ENCODE measurements at places on chromosomes 2 and 18.
A peak's percentile ranks its signal among the peaks of the same experiment; 100 is the strongest.

DNA sequence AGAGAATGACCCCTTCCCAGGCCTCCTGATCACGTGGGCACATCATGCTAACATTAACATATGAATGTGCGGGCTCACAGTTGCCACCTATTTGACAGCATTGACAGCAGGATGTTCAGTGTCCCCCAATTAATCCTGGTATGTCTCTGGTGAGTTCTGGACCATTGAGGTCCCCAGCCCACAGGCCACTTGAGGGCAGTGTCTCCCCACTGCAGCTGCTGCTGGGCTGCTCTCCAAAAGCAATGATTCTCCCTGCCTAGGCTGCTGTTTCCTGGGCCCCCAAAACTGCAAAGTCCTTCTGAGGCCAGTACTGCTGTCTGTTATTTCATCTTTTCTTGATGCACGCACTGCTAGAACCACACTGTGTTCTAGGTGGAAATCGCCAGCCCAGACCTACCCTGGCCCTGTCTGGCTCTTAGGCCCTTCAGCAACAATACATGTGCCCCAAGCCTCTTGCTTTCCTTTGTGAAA is 52.7 kb upstream of the MAPK4 start:
- peak; percentile 31 for DNase-seq

DNA sequence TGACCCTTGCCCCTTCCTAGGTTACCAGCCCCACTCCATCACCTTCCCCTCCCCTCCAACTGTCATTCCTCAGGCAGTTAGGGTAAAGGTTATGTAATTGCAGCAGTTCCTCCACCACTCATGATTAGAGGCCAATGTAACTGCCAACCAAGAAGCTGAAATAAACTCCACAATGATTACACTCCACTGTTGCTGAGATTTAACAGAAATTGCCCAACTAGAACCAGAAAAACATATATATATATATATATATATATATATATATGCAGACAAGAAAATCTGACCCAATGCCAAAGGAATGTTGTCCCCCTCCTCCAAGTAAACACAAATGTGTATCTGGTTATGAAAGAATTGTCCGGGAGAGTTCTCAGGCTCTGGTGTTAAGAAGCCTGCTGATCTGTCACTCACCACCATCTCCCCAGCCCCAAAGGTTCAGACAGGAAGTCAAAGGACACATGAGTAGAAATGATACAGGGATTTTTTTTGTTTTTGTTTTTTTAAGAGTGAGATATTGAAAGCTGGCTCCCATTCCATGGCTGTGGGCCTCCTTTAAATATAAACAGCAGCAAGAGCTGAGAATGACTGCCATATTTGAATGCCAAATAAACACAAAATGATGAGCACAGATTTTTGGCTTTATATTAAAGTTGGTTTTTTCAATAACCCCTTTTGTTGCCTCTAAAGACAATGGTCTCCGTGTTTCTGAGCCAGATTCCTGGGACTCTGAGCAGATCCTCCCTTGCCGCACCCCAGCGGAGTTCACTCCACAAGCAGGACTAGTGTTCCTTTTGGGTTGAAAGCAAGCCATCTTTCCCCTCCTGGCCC is 127.2 kb upstream of the MAPRE2 start:
- no peak for DNase-seq

DNA sequence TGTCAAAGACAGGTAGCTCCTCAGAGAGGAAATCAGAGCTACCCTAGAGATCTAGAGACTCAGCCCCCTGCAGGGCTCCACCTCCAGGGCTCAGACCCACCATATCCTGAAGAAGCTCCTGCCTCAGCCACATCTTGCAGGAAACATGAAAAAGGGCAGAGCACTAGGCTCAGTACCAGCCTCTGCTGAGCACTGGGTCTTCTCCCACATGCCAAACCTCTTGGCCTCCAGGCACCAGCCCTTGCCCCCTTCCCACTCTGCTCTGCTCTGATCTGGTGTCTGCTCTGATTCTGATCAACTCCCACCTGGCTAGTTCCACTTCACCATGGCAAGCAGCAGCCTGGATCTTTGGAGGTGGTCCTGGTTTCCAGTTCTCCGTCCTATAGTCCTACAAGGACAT is 114.3 kb upstream of the SLC66A3 start:
- no peak for DNase-seq

GRCh38 chr18:58838946-58839345 is 25.7 kb upstream of the ZNF532 start:
- no peak for DNase-seq

DNA sequence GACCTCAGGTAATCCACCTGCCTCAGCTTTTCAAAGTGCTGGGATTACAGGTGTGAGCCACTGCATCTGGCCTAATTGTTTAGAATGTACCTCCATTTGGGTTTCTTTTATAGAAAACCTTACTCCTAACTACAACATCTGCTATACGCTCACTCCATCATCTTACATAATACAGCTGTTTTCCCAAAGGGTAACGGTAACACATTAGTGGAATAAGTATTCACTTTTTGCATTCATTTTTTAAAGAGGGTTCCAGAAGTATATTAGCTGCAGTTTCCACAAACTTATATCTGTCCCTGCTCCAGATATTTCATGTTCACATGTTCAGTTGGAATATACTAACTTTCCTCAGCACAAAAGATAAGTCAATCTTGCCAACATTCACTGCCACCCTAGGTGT is 640.1 kb upstream of the FSHR start:
- DNase-seq: no peak

GRCh38 chr2:169139145-169139544 is 69.8 kb downstream of the DHRS9 start:
- DNase-seq: no peak

DNA sequence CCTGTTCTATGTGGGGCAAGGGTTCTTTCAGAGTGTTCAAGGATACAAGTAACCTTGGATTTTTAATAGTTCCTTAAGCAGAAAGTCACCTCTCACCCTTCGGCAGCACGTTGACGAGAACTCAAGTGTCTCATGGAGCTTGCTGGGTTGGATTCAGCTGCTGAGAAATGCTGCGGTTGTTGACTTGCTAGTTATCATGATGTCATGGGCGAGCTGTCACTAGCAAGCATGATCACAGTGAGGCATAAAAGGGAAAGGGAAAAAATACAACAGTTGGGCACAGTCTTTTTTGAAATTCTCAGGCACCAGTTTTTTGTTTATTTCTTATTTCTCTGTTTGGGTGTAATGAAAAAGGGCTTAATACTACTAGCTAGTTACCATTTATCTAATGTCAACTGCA is 53.2 kb downstream of the ADCYAP1 start:
- no peak for DNase-seq

- no peak for DNase-seq
Observed at GRCh38 chr2:14018620-14019019, 613.9 kb upstream of the LRATD1 start.

- no peak for DNase-seq
Observed at GRCh38 chr2:48597492-48597891, 20.2 kb upstream of the GTF2A1L start.

- no peak for DNase-seq
Observed at GRCh38 chr18:78526275-78526674, 453.3 kb upstream of the SALL3 start.

GRCh38 chr18:48541026-48541746 is 2.4 kb downstream of the CTIF start:
- peak; percentile 65 for DNase-seq

GRCh38 chr2:10356439-10356811 is 53.7 kb downstream of the HPCAL1 start:
- DNase-seq: no peak

DNA sequence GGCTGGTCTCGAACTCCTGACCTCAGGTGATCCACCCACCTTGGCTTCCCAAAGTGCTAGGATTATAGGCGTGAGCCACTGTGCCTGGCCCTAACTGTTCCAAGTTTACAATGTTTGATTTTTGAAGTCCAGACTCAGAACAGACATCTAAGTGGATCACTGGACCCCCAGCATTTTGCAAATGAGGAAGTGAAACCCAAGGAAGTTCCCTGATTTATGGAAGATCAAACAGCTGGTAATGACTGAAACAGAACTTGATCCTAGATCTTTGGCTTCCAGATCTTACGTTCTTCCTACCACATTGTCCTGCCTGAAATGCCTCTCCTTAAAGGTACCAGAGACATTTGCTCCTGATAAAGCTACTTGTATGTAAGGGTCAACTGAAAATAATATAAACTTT is 58.3 kb upstream of the NCOA1 start:
- DNase-seq: no peak

GRCh38 chr2:106076941-106077340 is 117.2 kb downstream of the UXS1 start:
- no peak for DNase-seq

DNA sequence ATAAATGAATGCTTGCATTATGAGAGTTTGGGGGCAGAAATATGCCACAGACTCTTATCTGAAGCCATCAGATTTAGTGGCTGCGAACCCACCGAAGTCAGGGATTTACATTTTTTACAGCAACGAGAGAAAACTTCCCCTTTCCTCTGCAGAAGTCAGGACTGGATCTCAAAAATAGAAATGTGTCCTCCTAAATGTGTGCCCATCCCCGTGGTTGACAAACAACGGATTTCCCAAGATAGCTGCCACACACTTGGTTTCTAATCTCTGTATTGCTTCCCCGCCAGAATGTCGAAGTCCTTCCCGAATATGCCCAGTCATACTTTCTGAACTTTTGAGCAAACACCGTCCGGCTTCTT is 879 bp upstream of the ADAM23 start:
- DNase-seq: no peak

GRCh38 chr2:236656166-236656565 is 86.5 kb downstream of the ACKR3 start:
- no peak for DNase-seq

- peak; percentile 77 for DNase-seq
Observed at GRCh38 chr2:64988420-64989125, 626 bp upstream of the SLC1A4 start.

DNA sequence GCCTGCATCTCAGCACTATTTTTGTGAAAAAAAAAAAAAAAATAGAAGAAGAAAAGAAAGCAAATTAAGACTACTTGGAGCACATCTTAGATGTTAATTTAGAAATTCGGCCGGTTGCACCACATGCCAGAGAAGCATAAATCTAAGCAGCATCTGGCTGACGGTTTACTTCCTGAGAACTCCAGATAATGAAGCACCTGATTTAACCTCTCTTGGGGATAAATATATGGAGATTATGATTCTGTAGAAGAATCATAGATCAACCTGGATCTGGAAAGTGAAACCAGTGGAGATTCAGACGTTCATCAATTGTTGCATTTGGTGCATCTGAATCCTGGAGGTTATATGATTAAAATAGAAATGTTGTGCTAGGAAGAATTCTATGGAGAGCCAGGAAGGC is 102.1 kb upstream of the SH3BP4 start:
- DNase-seq: no peak

DNA sequence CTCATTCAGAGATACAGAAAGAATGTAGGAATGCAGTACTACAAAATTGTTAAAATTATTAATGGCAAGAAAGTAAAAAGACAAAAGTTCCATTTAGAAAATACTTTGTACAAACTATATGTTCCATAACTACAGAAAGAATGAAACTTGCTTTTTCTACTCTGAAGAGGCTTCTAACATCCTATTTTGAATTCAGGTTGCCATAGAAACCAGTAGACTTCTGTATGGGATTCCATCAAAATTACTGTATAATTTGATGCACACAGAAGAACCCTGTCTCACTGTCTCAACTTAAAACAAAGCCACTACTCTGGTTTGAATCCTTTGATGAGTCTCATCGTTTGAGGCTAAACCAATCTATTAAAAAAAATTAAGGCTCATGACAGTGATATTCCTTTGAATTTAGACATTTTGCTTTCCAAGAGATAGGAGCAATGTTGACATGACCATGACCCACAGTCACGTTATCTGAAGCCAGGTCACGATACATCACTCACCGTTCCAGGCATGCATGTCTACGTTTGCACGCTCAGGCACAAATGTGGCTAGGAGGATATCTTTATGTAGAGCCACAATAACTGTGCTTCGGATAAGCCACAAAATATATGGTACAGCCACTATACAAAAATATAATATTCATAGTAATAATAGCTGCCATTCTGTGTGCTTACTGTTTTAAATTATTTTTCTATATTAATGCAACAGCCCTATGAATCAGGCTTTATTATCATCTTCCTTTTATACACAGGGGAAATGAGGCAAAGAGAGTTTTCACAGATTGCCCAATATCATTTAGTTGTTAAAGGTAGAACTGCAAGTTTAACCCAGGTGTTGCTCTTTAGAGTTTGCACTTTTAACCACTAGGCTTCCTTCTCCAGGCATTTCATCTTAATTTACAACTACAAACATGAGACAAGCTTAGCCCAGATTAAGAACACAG is 82.4 kb downstream of the CACNB4 start:
- no peak for DNase-seq

DNA sequence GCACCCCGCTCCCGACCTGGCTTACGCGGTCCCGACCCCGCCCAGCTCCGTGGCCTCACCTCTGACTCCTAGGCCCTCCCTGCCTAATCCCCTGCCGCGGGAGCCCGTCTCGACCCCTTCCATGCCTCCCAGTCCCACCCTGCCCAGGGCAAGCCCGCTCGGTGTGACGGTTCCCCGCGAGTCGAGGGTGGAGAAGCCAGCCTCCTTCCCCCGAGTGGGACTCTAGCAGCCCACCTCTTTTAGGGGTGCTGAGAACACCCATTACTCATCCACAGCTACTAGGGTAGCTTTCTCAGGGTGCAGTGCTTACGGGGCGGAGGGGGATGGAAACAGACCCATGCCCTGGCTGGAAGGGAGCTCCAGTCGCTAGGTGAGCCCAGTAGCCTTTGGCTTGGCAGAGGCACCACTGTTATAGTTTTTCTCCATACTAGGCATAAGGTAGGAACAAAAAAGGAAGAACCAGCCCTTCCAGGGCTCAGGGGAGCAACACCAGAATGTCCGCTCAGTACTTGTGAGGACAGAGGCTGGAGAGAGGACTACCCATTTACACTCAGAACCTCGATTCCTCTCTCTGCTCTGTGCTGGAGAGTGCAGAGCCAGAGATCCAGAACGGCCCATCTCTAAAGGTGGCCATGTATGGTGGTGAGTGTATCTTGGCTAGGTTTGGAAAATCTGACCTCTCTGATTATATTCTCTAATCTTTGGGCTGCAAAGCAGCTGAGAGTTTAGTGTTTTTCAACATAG is 606 bp downstream of the AGBL5 start:
- DNase-seq: peak; percentile 76

DNA sequence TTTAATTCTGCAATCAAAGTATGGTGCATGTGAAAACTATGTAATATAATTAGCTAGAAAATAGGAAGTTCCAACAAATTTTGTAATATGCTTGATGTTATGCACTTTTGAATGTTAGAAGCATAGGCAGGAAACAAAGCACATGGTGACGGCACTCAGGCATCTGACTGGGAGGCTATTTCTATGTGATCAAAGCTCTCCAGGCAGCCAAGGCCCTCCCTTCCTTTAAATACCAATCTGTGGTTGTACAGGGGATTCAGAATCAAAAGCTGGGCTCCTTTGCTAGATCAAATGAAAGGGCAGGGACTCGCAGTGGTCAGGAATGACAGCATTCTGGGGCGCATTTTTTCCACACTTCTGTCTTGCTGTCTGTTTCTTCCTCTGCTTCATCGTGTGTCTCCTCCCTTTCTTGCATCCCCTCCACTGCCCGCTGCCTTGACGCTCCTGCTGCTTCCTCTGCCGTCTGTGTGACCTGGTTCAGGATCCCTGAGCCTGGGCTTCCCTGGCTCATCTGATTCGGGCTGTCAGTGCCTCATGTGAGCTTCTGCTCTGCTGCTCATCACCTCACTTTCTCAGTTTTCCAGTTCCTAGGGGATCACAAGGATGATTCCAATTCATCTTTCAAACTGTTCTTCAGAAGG is 30.9 kb downstream of the TMEM182 start:
- no peak for DNase-seq

- no peak for DNase-seq
Observed at GRCh38 chr2:56133931-56134629, 49.7 kb upstream of the CCDC85A start.

- DNase-seq: no peak
Observed at GRCh38 chr2:10370390-10370789, 67.7 kb downstream of the HPCAL1 start.

- DNase-seq: no peak
Observed at GRCh38 chr2:59936048-59936447, 617.4 kb downstream of the BCL11A start.

Data from ovary (tissue), 10 donors.